ENCODE measurements at places on chromosomes 1 and 21. TPM values are rescaled to one million over a fixed set of nuclear protein-coding genes. Genes with fewer than 3 reads are reported as not detected.

Gene BMP8B
- 0.37 TPM for total RNA-seq

DNA sequence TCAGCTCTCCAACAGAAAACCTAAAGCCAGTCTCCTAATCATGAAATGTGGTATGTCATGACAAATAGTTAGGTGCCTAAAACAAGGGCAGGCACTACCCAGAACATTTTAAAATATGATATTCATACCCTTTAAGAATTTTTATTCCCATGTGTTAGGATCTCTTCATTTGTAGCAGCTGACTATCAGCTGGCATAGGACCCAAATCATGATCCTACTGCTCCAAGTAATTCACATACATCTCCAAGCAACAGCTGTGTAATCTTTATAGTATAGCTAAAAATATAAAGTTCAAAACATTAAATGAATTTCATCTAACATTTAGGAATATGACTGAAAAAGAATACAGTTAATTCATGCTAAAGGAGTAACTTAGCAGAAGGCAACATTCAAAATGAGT lies 57.5 kb downstream of the ENAH start:
- no peaks in the 10 kb centered on the region for H3K36me3 ChIP-seq
- DNase-seq, result no peak
- no peak overlapping the region for H3K4me3 ChIP-seq
- no peaks in the 10 kb centered on the region for H3K4me1 ChIP-seq

Gene PARS2
- 10.0 TPM for total RNA-seq

DNA sequence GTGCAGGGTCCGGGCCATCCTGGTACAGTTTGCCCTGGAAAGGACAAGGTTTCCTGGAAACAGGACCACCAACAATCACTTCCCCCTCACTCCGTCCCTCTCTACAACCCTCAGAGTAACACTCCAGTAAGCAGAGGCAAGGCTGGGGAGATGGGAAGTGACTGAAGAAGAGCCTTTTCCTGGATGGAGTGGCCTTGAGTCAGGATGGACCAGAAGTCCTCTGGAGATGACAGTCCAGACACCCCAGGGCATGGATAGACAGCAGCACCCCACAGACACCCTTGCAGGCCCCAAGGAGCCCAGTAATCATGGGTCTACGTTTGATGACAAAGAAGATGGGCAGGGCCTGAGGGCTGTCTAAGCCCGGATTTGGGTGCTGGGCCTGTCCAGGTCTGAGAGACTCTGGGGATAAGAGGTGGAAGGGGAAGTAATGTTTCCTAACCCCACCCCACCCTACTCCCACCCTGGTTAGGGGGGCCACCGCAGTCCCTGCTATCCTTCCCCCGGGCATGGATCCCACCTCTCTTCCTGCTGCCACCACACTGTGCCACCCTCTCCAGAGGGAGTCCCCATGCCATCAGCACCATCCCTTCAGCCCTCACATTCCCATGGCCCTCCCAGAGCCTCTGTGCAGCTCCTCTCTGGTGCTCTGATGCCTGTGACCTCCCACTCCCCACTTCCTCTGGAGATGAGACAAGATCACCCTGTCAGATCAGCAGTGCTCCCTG lies 7.2 kb upstream of the S100A8 start:
- no peaks in the 10 kb centered on the region for H3K36me3 ChIP-seq
- H3K4me3 ChIP-seq, result no peak overlapping the region
- H3K27me3 ChIP-seq, result no peaks in the 10 kb centered on the region
- H3K27ac ChIP-seq, result no peak overlapping the region
- no peaks in the 10 kb centered on the region for H3K4me1 ChIP-seq
- no peak for DNase-seq

DNA sequence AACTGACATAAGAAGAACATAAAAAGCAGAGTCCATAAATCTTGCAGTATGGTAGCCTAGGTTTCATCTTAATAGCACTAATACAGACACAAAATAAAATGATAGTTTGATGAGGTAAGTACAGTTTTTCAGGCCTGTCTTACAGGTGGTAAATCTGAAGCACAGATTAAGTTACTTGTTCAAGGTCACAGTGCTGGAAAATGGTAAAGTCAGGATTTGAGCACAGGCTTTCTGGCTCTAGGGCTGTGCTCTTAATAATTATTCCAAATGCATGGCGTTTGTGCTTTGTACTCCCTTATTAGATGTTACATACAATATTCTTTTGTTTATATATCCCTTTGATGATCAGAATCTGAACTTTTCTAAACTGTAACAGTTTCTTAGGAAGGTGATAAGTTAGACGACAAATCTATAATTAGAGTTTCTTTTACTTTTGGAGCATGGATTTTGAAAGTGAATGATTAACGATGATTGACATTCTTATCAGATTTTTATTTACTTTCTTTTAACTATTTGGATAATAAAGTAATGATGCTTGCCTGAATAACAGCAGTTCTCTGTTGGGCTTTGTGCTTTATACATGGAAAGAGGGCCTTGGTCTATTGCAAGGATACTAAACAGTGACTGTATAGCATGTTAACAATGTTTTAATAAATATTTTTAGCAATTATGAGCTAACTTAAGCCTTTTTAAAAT lies 101.5 kb upstream of the CACYBP start:
- no peaks in the 10 kb centered on the region for H3K27me3 ChIP-seq
- no peaks in the 10 kb centered on the region for H3K4me1 ChIP-seq
- H3K36me3 ChIP-seq, result peaks cover 77% of the 10 kb centered on the region
- no peak for DNase-seq

DNA sequence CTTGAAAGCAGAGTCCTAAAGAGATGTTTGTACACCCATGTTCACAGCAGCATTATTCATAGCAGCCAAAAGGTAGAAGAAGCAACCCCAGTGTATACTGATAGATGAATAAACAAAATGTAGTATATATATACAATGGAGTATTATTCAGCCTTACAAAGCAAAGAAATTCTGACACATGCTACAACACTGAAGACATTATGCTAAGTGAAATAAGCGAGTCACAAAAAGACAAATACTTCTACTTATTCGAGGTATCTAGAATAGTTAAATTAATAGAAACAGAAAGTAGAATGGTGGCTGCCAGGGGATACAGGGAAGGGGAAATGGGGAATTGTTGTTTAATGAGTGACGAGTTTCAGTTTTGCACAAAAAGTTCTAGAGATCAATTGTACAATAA lies 23.5 kb downstream of the COP1 start:
- no peak overlapping the region for H3K27ac ChIP-seq
- H3K4me3 ChIP-seq, result no peak overlapping the region
- H3K27me3 ChIP-seq, result no peaks in the 10 kb centered on the region
- no peaks in the 10 kb centered on the region for H3K36me3 ChIP-seq
- H3K4me1 ChIP-seq, result peaks cover 6% of the 10 kb centered on the region

- no peaks in the 10 kb centered on the region for H3K27me3 ChIP-seq
- no peaks in the 10 kb centered on the region for H3K36me3 ChIP-seq
- H3K27ac ChIP-seq, result no peak overlapping the region
- no peak for DNase-seq
- no peaks in the 10 kb centered on the region for H3K4me1 ChIP-seq
- H3K4me3 ChIP-seq, result no peak overlapping the region
Measured at GRCh38 chr1:79604490-79605198, 598.1 kb upstream of the ADGRL4 start.

Gene IL19
- not detected for total RNA-seq

Gene FOXD2
- not detected for total RNA-seq

DNA sequence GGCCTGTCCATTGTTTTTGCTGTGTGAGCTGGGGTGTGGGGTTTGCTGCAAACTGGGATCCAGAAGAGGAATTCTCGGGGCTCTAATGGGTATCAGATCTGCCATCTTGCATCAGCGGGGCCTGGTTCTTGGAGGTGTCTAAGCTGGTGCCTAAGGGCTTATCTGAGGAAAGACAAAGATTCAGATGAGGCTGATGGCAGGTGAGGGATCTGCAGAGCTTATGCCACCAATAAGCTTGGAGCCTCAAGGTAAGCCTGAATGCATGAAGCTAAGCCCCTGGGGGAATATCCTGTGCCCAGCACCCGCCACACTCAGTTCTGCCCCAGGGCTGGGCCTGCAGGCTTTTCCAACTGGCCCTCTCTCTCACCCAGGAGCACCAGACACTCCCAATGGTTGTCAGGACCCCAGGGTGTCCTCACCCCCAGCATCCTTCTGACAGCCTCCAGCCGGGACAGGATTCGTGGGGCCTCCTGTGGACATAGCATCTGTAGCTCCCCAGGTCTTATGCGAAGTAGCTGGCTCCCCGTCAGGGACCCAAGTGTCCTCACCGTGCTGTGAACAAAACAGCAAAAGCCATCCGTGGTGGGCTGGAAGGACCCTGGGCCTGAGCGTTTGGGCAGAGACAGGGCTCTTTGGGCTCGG lies 9.5 kb upstream of the GSTM3 start:
- H3K27ac ChIP-seq, result no peak overlapping the region
- H3K4me3 ChIP-seq, result no peak overlapping the region
- no peak for DNase-seq
- H3K4me1 ChIP-seq, result no peaks in the 10 kb centered on the region

DNA sequence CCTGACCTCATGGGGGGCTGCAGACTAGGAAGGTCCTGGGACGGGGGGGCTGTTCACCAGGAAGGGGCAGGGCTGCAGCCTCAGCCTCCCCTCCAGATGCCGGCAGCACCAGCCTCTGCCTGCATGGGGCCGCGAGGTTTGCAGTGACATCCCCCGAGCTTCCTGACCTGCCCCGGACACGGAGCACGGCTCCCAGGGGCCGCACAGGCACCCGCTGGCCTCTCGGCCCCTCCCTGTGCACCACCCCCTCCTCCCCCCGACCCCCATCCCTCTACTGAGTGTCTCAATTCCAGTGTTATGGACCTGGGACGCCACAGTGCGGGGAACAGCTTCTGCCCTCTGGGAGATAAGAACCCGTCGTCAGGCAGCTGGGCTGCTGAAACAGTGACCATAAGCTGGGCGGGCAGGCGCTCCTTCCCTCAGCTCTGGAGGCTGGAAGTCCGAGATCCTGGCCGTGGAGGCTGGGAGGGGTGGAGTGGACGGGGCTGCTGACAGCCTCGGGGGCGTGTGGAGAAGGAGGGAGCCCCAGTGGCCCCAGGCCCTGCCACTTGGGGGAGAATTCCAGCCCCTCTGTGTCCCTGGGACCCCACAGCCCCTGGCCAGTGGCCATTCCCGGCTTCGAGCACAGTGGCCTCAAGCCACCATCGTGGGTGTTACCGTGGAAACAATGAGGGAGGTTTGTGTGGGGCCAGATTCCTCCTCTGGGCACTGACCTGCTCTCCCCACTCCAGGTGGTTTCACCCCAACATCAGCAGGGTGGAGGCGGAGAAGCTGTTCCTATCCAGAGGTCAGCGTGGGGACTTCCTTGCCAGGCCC lies 11.6 kb downstream of the RNF223 start:
- no peaks in the 10 kb centered on the region for H3K36me3 ChIP-seq
- no peak overlapping the region for H3K4me3 ChIP-seq
- no peak overlapping the region for H3K27ac ChIP-seq
- peaks cover 7% of the 10 kb centered on the region for H3K4me1 ChIP-seq

GRCh38 chr1:207824691-207825408 lies 73.0 kb downstream of the CD46 start:
- no peak for DNase-seq
- no peaks in the 10 kb centered on the region for H3K4me1 ChIP-seq
- H3K27ac ChIP-seq, result no peak overlapping the region
- no peaks in the 10 kb centered on the region for H3K36me3 ChIP-seq
- no peak overlapping the region for H3K4me3 ChIP-seq
- no peaks in the 10 kb centered on the region for H3K27me3 ChIP-seq

Gene VAV3
- 10.4 TPM for total RNA-seq

DNA sequence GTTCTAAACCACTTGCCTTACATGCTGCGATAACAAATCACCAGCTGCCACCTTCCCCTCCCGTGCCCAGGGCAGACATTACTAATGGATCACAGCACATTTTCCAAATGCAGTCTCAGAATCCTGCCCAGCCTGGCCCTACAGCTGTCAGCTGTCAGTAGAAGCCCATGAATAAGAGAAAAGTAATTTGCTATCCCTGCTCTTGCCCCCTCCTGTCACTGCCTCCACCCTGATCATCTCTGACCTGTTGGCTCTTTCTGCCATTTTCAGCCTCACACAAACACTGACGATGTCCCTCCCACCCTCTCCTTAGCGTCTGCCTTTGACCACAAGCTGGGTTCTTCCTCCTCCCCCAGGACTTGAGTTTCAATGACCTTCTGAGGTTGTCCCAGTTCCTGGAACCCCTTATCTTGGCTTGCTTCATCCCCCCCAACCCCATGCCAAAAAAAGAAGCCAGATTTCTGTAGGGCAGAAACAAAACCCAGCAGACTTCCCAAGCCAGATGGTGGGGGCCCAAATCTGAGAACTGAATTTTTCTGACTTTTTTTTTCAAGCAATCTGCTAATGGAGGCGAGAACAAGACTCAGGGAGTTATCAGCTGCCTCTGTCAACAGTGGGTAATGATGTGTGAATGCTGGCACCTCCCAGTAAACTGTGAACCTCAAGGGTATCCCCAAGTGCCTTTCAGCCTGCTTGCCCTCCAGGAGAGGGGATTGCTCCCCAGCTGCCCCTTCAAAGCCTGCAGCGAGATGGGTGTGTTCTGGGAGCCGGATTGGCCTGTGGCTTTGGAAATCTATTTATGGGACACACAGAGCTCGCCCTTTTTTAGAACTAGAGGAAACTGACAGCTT lies 216.5 kb upstream of the VAMP3 start:
- H3K27me3 ChIP-seq, result no peaks in the 10 kb centered on the region
- H3K4me3 ChIP-seq, result no peak overlapping the region
- no peak overlapping the region for H3K27ac ChIP-seq
- H3K4me1 ChIP-seq, result peaks cover 14% of the 10 kb centered on the region
- DNase-seq, result no peak

Gene UTS2
- total RNA-seq, result not detected

DNA sequence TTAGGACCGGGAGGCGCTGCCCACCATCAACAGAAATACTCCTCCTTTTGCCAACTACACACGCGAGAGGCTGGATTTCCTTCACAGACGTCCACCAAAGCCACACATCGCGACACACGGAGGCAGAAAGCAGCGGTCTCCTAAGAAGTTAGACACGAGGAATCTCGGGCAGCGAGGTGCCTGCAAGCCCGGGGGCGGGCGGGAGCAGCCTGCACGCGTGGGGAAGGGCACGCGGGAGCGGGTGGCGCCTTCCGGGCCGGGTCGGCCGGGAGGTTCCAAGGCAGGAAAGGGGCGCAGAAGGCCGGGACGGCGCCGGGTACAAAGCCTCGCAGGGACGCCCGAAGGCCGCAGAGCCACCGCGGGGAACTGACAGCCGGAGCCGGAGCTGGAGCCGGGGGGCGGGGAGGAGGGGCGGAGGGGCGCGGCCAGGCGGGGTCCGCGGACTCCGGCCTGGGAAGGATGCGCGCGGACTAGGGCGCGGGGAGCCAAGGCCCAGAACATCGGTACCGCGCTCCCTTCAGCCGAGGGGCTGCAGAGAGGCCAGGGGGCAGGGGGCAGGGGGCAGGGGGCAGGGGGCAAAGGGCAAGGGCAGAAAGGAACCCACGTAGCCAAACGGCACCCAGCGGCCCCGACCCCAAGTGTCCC lies 722 bp downstream of the NPHP4 start:
- peak overlapping the region; percentile 83 for H3K4me3 ChIP-seq
- peak overlapping the region; percentile 83 for H3K27ac ChIP-seq
- peaks cover 16% of the 10 kb centered on the region for H3K27me3 ChIP-seq
- H3K4me1 ChIP-seq, result peaks cover 8% of the 10 kb centered on the region
- no peaks in the 10 kb centered on the region for H3K36me3 ChIP-seq

- H3K27ac ChIP-seq, result no peak overlapping the region
- H3K4me3 ChIP-seq, result no peak overlapping the region
- H3K27me3 ChIP-seq, result no peaks in the 10 kb centered on the region
- DNase-seq, result no peak
Measured at GRCh38 chr1:101769520-101769919, 227.2 kb downstream of the OLFM3 start.

Gene CACNA1S
- not detected for total RNA-seq
